Activated CD4-positive, alpha-beta T cell treated with anti-CD3 and anti-CD28 coated beads for 36 hours (primary cell): ENCODE measurements at places on chromosomes 3 and 15. TPM values are rescaled to one million over a fixed set of nuclear protein-coding genes. Genes with fewer than 3 reads are reported as not detected.

WDR49 gene
- total RNA-seq: not detected

DNA sequence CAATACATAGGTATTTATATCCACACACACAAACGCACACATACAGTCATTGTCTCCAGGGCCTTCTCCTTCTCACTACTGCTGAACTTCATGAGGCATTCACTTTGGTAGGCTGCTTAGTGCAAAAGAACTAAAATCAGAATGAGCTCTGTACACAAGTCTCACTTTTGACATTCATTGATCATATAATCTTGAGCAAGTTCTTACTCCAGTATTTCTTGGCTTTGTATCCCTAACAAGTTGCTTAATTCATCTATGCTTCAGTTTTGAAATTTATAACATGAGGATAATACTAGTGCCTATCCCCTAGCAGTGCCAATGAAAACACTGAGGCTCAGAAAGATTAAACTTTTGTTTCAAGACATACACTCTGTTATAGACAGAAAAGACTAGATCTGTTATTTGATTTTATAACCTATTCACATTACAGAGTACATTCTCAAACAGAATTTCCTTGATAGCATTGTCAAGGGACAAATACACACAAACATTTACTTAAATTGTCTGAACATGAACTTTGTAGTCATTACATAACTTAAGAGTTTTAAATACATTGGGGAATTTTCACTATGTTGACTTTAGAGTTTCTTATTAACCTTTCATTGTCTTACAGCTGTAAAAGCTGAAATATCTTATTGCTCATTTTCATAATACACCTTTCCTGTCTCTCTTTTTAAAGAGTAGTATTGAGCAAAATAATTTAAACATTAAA is 55.0 kb upstream of the SI start:
- no peaks in the 10 kb centered on the region for H3K36me3 ChIP-seq
- no peaks in the 10 kb centered on the region for H3K4me1 ChIP-seq
- DNase-seq: no peak

CPEB1 gene
- total RNA-seq: 0.18 TPM

TNFAIP8L3 gene
- not detected for total RNA-seq

HERC2 gene
- 26.8 TPM for total RNA-seq
